ENCODE measurements at places on chromosomes 11 and 22.

DNA sequence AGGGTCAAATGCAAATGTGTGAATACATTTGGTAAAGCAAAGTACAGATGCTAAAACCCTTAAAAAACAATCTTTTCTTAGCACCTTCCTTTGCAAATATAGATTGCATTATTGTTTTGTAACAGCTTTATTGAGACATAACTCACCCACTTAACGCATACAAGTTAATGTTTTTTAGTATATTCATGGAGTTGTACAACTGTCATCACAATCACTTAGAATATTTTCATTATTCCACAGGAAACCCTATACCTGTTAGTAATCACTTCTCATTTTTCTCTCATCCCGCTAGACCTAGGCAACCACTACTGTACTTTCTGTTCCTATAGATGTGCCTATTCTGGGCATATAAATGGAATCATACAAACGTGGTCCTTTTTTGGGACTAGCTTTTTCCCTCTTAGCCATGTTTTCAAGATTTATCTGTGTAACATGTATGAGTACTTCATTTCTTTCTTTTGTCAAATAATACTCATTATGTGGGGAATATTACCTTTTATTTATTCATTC is 34.7 kb downstream of the PPP6R3 start:
- DNase-seq, result no peak

GRCh38 chr11:1949302-1949701 is 2.2 kb downstream of the MRPL23 start:
- DNase-seq, result no peak

- no peak for DNase-seq
Measured at GRCh38 chr11:126751242-126751641, 249.3 kb downstream of the KIRREL3 start.

- DNase-seq, result no peak
Measured at GRCh38 chr11:1120532-1121330, 37.0 kb upstream of the MUC5AC start.

DNA sequence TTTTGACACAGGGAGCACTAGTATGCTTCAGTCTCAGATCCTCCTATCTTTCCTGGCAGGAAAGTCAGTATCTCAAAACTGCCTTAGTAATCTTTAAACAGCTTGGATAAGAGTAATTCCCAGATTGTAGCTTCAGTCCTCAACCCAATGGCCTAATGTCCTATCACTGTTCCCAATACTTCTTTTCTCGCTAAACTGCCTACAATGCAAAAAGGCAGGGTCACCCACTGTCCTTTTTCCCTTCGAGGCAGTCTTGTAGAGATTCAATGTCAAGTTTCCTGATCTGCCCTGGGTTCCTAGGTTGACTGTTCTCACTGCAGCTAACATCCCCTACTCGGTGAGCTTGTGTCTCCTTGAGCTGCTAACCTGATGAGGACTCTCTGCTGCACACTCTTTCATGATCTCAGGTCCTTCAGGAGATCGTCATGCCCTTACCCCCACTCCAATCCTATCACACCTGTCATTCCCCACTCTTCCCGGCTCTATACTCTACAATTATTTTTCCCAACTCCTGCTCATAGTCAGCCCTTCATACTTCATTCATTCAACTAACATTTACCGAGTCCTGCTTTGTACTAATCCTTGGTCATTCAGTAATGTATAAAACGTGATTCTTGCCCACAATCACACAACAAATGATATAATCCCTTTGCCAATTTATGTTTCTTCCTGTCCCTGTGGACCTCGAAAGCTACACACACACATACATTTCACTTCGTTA is 904 bp downstream of the C2CD3 start:
- DNase-seq, result no peak
